ENCODE measurements at places on chromosomes 12 and 14.

GRCh38 chr14:92601757-92602417 lies 88.3 kb downstream of the RIN3 start:
- no peak for DNase-seq
- H3K27ac ChIP-seq: peak overlapping the region; percentile 66
- H3K27me3 ChIP-seq: no peaks in the 10 kb centered on the region
- no peak overlapping the region for H3K4me3 ChIP-seq

DNA sequence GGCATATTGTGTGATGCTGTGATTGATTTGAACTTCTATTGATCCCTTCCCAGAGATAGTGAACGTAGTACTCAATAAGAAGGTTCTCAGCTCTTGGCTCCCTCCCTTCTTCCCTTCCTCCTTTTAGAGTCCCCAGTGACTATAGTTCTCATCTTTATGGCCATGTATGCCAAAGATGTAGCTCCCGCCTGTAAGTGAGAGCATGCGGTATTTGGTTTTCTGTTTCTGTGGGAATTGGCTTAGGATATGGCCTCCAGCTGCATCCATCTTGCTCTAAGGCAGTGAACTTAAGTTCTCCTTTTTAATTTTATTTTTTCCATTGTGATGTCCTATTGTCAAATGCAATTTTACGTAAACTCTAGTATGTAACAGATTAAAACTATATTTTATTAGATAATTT lies 109.5 kb downstream of the AEBP2 start:
- no peak for DNase-seq
- no peak overlapping the region for H3K4me3 ChIP-seq
- no peaks in the 10 kb centered on the region for H3K27me3 ChIP-seq
- H3K4me1 ChIP-seq: peaks cover 9% of the 10 kb centered on the region
- no peak overlapping the region for H3K27ac ChIP-seq

GRCh38 chr14:66483322-66483721 lies 2.8 kb upstream of the CCDC196 start:
- H3K4me3 ChIP-seq: no peak overlapping the region
- H3K36me3 ChIP-seq: no peaks in the 10 kb centered on the region
- peaks cover 21% of the 10 kb centered on the region for H3K4me1 ChIP-seq
- no peaks in the 10 kb centered on the region for H3K27me3 ChIP-seq
- DNase-seq: no peak

- H3K27ac ChIP-seq: no peak overlapping the region
- no peaks in the 10 kb centered on the region for H3K4me1 ChIP-seq
- no peak overlapping the region for H3K4me3 ChIP-seq
- no peaks in the 10 kb centered on the region for H3K36me3 ChIP-seq
These were observed 24.8 kb downstream of the CLSTN3 start for GRCh38 chr12:7154901-7155470.
